Activated CD4-positive, alpha-beta T cell treated with anti-CD3 and anti-CD28 coated beads for 48 hours (primary cell): ENCODE measurements at places on chromosomes 4 and X.
A peak's percentile ranks its signal among the peaks of the same experiment; 100 is the strongest.

GRCh38 chr4:146033149-146033548 lies 94.5 kb upstream of the ZNF827 start:
- DNase-seq: no peak

DNA sequence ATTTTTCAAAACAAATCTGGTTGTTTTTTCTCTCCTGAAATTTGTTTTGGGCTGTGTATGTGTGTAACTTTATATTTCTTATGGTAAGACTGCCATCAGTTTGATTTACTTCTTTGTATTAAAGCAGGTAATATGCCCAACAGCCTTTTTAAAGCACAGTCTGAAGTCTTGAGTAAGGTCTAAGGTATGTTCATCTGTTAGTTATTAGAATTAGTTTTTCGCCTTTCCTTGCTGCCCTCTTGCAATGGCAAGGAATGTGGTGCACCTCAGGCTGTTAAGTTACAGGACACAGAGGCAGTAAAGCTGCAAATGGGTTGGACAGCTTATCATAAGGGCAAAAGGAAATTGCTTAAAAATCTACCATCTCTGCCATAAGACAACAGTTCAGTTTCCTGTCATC lies 71.8 kb downstream of the METTL14 start:
- DNase-seq: no peak

GRCh38 chr4:156756118-156756517 lies 215.5 kb downstream of the PDGFC start:
- DNase-seq: no peak

DNA sequence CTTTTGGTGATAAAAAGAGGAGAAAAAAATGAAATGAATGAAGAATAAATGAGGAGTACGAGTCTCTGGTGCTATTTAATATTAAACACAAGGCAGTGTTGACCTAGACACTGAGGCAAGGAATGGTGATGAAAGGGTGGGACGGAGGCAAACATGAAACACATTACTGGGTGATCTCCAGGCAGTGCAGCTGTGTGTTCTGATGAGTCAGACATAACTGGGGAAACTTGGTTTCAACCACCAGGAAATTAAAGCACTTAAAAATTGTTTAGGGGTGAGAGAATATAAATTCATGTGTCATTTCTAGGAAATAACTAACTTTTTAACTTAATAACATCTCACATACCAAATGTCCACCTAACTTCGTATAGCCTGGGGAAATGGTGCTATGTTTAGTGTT lies 19.7 kb upstream of the CXCL6 start:
- no peak for DNase-seq

- no peak for DNase-seq
These were observed 332.5 kb downstream of the GRID2 start for GRCh38 chr4:92636038-92636806.

DNA sequence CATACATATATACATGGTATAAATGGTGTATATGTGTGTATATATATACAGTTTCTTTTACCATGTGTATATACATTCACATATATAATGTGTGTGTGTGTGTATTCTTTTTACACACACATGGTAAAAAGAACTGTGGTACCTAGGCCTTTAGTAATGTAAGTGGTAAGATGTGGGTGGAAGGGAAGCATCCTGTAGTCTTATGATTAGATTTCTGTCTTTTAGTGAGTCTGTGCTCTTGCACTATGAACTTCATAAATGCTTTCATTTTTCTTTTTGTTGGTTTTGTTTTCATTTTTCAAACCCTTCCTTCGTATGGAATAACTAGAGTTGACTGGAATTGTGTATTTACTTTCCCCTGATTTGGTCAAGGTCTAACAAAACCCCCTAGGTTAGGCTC lies 12.1 kb downstream of the PABPC4L start:
- no peak for DNase-seq

DNA sequence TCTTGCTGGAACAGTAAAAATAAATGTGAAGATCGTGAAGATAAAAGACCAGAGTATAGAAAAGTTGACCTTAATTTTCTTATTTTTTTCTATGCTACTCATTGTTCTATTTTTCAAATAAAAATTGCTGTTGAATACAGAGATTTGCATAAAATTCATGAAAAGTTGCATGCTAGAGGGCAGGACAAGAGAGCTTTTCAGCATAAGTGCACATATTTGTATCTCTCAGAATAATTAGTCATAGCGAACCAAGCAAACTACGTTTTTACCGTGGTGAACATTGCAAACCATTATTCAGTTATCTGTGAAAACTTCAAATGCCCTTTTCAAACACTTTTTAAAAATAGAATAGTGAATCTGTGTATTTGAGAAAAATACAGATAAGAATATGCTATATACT lies 26.4 kb upstream of the AFF2 start:
- DNase-seq: no peak

DNA sequence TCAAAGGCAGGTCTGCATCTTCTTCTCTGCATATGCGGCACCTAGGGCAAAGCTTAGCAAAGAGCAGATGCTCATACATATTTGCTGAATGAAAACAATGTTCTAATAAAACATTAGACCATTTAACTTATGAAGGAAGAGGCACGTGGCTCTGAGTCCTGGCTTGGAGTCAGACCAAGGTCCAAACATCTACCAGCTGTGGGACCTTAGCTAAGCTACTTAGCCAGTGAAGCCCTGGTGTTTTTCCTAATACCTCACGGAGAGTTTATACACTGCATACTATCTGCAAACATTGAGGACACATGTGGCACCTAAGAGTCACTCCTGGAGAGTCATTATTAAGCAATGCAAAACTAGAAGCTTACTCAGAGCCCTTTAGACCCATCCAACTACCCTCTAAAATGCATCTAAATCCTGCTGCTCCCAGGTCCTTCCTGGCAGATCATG lies 9.0 kb downstream of the PDGFC start:
- no peak for DNase-seq

DNA sequence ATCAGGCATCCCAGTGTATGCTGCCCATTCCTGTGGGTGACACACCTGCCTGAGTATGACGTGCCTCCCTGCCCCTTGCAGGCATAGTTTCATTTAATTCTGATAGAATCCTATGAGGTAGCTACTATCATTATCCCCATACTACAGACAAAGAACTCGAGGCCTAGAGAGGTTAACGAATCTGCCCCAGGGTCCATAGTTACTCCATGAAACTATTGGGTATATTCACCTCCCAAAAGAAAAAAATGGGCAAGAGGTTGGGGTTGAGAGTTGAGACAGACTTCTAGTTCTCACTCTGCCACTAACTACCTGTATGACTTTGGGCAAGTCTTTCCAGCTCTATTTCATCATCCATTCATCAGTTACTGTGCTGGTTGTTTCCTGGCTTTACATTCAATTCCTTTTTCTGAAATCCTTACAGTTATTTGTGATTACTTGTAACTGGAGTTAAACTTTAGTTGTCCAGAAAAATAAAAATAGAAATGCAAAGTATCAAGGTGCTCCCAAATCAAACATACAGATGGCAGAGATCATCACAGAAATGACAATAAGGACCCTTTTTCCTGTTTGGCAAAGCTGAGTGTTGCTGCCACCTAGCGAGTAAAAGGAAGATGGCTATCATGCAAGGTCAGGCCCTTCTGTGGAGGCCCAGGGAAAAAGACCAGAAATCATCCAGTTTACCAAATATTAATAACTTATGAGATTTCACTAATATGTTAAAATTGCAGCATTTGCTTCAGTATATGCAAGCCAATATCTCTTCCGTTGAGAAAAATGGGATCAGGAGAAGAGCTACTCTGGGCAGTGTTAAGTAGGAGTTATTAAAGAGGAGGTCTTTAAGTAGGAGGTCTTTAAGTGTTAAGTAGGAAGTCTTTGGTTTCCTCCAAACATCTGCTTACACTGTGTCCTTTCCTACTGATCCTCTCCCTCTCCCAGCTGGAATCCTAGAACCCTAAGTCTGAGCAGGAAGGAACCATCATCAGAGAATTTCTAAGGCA lies 17.1 kb upstream of the MAP7D3 start:
- peak; percentile 51 for DNase-seq

DNA sequence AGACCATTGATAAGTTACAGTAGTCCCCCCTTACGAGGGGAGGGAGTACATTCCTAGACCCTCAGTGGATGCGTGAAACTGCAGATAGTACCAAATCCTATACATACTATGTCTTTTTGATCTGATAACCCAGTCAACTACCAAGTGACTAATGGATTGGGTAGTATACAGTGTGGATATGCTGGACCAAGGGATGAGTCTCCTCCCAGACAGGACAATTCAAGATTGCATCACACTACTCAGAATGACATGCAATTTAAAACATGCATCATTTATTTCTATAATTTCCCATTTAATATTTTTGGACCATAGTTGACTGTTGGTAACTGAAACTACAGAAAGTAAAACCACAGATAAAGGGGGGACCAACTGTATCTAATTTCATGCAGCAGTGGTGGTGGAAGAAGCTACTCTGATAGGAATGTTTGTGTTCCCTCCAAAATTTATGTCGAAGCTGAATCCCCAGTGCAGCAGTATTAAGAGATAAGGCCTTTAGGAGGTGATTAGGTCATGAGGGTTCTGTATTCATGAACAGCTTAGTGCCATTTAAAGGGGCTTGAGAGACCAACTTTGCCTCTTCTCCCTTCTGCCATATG lies 11.9 kb downstream of the HADH start:
- DNase-seq: no peak

DNA sequence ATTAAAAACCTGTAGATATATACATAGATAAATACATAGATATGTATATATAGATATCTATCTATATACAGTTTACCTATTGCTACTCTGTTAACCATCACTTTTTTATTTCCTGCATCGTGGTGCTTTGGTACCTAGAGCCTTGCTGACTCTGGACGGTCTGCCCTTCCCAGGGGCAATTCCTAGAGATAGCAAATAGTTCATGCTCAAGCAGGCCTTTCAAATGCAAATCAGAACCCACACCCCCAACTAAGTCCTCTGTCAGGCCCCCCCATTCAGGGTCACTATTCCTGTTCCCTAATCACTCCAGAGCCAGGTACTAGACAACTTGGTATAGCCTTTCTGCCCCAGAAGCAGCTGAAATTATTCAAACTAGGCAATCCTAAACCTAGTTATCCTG lies 273.5 kb upstream of the ADGRL3 start:
- DNase-seq: no peak

- no peak for DNase-seq
These were observed 23.1 kb downstream of the ATP8A1 start for GRCh38 chr4:42633605-42634388.

DNA sequence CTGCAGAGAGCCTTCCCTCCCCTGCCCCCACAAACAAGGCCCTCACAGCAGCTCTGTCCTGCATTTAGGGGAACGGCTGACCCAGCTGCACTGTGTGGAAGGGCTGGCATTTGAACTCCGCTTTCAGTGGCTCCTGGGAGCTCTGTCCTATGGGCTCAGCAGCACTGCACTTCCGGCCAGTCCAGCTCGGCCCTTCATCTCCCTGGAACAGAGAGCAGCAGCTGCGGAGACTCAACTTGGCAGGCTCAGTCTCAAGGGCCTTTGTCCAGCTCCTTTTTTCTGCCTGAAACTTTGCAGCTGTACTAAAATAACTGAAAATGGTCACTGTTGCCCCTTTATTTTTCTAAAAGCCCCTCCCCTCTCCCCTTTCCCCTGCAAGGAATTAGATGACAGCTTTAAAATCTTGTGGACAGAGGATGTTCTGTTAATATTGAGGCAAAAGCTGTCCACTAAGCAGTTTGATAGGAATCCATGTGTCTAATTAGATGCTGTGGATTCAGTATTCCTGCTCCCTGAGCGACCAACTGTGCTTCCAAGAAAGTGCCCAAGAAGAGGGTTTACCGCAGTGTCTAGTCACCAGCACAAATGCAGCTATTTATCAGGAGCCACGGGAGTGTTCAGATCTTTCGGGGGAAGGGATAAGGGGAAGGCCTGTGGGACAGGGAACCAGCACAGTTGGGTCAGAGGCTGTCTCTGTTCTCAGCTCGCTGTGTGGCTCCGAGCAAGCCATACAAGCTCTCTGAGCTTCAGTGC lies 133.1 kb downstream of the AFAP1 start:
- DNase-seq: no peak

- DNase-seq: peak; percentile 19
These were observed at the start of gene ODAPH for GRCh38 chr4:75555294-75556164. Gene ODAPH (plus strand): TSS chr4:75556066. CDS start chr4:75556083, 17 bp downstream.
